ENCODE measurements at places on chromosomes 3 and 15. TPM values are rescaled to one million over a fixed set of nuclear protein-coding genes. Genes with fewer than 3 reads are reported as not detected.

The AADACL2 gene
- total RNA-seq, result not detected

The DPP8 gene
- 24.8 TPM for total RNA-seq

GRCh38 chr3:152302521-152303021 is 33.8 kb downstream of the MBNL1 start:
- no peak for ATAC-seq

DNA sequence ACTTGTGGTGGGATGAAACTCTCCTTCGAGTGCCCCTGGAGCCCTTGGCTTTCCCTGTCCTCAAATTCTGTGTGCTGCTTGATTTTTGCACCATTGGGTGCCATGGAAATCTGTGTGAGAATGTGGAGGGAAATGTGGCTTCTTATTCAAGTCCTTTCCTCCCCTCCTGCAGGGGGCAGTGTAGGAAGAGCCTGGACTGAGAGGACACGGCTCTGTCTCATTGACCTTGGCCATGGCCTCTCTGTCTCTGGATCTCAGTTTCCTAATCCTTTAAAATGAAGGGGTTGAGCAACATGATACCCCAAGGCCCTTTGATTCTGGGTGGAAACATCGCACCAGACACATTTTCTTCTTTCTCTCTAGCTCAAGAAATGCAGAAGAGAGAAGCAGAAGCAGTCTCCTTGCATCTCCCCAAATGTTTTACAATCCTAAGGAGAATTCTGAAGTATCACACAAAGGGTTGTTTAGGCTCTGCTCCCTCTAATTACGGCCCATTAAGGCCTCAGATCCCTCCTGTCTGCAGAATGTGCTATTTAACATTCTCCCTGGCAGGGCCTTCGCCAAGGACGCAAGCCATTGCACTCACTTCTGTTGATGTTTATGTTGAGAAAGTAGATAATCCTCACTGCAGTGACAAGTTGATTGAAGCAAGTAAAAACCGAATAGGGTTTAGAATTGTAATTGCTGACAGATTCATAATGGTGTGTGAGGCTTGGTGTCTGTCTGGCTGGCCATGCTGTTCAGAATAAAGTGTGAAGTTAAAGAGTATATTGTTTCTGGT is 169.1 kb downstream of the TPRG1 start:
- ATAC-seq, result no peak

DNA sequence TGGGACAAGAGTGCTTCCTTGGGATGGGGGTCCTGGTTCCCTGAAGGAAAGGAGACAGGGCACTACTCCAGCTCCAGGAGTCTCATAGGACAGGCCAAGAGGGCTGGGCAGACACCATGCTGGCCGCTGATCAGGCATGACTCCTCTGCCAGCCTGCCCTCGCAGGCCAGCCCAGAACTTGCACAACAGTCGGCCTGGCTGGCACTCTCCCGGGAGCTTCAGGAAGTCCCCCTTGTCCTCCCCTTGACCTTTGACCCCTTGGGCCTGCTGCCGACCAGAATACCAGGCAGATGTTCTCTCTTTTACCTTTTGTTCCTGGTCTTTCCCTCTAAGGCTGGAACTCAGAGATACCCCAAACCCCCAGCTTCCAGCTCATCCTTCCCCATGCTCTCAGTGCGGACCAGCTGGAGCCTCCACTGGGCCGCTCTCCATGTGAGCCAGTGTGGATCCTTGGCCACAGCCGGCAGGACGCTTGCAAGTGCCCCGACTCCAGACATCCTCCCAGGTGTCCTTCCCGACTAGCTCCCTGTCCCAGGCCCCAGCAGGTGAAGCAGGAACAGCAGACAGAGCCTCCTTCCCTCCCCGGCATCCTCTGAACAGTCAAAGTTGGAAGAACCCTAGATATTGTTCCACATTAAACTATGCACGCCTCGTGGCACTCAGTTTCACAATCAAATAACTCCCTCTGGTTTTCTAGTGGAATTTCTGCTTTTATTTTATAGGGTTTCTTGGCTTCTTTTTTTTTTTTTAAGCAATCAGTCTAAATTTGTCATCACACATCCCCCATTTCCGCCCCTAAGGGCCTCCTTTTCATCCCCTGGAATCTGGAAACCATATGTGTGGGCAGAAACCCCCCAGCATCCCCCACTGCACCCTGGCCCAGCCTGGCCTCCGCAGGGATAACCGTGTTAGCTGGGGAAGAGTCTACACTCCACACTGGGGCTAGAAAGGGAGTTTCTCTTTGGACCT is 15.7 kb downstream of the VPS18 start:
- ATAC-seq, result no peak
